ENCODE measurements at places on chromosomes 1 and 21. TPM values are rescaled to one million over a fixed set of nuclear protein-coding genes. Genes with fewer than 3 reads are reported as not detected.
A peak's percentile ranks its signal among the peaks of the same experiment; 100 is the strongest.

DNA sequence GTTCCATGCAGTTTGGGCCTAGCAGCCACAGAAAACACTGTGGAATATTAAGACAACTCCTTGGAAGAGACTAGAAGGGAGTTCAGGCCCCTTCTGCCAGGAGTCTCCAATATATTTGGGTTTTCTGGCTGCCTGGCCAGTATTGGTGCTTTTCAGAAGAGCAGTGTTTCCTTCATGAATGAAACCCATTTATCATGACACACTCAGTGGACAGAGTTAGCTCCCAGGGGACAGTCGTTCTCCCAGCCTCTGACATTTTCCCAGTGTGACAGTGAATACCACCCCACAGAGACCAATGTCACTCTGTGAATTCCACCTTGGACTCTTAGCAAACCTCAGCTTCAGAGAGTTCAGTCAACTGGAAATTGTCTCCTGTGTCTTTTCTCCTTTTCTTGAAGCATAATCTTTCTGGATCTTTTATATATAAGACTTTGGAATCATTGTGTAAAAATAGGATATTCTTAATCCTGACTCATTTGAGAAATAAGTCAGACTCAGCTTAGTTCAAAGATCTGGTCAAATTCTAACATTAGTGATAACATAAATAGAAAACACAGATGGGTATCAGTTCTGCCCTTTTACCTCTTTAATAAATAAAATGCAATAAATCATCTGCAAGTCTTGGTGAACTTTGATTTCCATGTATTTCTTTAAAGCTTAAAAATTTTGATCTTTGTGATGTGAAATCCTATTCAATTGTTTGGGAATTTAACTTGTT, 40.4 kb downstream of the GNG12 start:
- no peak for DNase-seq

GRCh38 chr1:7538033-7538432, 233.1 kb upstream of the VAMP3 start:
- peak; percentile 57 for DNase-seq

DNA sequence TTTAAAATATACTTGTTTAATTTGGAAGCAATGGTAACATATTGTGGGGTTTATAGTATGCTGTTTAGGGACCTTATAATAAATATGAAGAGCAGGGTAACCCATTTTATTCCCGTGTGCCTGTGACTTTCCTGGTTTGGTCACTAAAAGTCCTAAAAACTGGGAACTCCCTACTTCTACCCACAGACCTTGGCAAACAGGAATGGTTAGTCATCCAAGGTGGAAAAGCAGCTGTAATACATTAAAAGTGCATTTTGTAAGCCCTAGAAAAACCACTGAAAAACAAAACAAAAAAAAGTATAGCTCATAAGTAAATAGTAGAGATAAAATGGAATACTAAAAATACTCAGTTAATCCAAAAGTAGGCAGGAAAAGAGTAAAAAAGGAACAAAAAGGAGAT, 538.9 kb downstream of the LMO4 start:
- DNase-seq, result peak; percentile 81

GRCh38 chr1:189929501-189930099, 548.1 kb downstream of the BRINP3 start:
- no peak for DNase-seq

The GPATCH2 gene
- total RNA-seq, result 26.6 TPM

DNA sequence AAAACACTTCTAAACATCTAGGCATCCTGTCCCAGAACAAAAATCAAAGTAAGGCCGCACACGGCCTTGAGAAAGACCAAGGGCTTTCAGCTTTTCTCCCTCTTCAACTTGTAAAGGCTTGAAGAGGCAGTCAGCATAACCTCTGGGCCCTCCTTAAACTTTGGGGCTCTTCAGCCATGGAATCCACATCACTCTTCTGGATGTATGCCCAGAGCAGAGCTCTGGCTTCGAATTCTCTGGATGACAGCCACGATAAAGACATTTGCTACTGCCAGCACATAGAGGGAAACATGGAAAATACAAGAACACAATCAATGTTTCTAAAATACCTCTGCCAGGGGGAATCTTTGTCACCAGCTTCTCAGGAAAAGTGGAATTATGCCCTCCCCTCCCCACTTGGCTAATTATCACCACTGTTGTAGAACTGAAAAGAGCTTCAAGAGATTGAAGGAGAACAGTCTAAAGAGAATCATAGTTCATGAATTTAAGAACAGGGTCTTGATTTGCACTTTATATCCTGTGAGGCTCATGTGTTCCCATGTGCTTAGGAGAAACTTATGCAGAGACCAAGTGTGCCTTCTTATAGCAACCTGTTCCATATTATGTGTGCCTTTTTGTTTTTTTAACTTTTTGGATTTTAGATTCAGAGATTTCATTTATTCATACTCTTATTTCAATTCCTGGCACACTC, 39.0 kb upstream of the DPT start:
- DNase-seq, result peak; percentile 23

DNA sequence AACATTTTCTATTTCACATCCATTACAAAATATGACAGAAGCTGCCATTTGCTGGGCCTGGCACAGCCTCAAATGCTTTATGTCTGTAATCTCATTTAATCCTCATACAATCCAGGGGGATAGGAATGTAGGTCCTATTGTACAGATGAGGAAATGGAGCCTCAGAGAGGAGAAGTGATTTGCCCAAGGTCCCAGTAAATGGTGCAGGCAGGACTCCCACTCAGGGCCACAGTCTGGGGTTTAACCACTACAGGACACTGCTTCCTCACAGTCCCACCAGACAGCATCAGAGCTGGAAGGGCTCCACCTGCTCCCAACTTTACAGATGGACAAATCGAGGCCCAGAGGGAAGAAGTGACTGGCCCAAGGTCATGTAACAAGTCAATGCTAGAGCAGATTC, 20.6 kb upstream of the RNF19B start:
- no peak for DNase-seq
